ENCODE measurements at places on chromosomes 3 and 15. TPM values are rescaled to one million over a fixed set of nuclear protein-coding genes. Genes with fewer than 3 reads are reported as not detected.

AADACL2 gene
- not detected for total RNA-seq

GOLGA8R gene
- total RNA-seq: 4.2 TPM

- no peaks in the 10 kb centered on the region for H3K4me1 ChIP-seq
- H3K4me3 ChIP-seq: no peak overlapping the region
- no peaks in the 10 kb centered on the region for H3K36me3 ChIP-seq
- H3K27me3 ChIP-seq: no peaks in the 10 kb centered on the region
- H3K27ac ChIP-seq: no peak overlapping the region
Measured at GRCh38 chr15:81485806-81486205, 111.8 kb upstream of the TMC3 start.

- H3K4me3 ChIP-seq: no peak overlapping the region
- no peaks in the 10 kb centered on the region for H3K36me3 ChIP-seq
- H3K27me3 ChIP-seq: no peaks in the 10 kb centered on the region
Measured at GRCh38 chr3:72903004-72903403, 15.2 kb downstream of the GXYLT2 start.

DNA sequence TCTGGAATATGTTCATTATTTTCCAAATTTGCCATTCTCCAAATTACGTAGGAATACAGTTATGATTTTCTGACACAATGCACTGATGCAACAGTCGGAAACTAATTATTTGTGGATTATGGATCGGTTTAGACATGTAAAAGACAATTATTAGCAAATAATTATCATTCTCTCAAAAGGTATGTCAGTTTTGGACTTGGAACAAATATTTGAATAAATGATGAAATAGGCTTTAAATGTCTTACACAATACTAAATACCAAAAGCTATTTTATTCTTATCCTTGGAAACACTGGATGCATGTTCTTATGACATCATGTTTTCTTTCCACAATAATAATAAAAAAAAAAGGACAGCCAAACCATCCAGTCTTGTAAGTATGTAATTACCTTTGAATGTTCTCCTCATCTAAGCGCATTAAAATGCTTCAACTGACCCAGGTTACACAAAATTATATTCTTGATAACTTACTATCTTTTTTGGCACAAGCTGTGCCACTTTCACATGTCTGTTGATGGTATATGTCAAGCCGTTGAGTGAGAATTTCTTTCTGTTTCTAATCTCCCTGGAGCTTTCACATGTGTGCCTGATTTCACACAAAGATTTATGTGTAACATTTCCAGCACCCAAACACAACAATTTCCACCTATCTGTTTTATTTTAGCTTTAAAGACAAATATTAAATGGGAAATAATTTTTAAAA lies 238.5 kb upstream of the ZNF385D start:
- no peaks in the 10 kb centered on the region for H3K36me3 ChIP-seq
- no peaks in the 10 kb centered on the region for H3K4me1 ChIP-seq

DNA sequence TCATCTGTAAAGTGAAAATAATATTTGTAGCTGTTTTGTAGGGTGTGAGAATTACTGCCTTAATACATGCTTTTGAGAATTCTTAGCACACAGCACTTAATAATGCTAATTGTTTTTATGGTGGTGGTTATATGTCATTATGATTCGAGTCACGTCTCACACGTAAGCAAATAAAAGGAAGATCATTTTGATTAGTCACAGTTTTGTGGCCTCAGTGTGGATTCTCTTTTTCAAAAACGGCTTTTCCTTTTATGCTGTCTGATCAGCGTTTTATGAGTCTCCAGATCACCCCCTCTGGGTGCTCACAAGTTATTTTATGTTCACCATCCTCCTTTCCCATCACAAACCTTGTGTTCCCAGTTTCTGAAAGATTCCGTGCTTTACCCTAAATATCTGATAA lies 255.6 kb upstream of the CNTN4 start:
- no peaks in the 10 kb centered on the region for H3K27me3 ChIP-seq
- no peaks in the 10 kb centered on the region for H3K4me1 ChIP-seq
- no peaks in the 10 kb centered on the region for H3K36me3 ChIP-seq
- H3K27ac ChIP-seq: no peak overlapping the region
- no peak for DNase-seq

DNA sequence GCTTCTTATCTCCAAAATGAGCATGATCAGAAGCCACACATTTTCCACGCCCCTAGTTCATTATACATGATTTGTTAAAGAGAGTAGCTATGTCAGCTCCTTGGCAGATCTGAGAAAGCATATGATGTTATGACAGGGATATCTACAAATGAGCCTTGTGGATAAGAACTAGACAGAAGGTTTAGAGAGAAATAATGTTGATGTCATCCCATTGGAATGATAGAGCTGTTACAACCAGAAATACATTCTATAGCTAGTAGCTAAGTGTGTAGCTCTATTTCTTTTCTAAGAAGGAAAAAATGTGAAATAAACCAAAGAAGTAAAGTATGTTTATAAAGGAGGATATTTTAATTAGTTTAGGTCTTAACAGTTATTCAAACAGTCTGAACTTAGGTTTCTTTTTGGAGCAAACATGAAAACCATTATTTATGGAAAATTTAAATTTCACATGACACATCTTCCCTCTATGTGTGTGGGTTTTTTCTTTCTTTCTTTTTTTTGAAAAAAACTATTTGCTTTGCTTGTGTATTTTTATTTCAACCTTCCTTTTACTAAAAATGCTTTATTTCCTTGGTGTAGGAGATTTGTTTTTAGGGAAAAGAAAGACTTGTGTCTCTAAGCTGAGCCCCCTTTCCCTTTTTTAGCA lies 167.7 kb downstream of the GHSR start:
- H3K27me3 ChIP-seq: no peaks in the 10 kb centered on the region
- DNase-seq: no peak
- H3K4me1 ChIP-seq: no peaks in the 10 kb centered on the region
- no peak overlapping the region for H3K4me3 ChIP-seq

DNA sequence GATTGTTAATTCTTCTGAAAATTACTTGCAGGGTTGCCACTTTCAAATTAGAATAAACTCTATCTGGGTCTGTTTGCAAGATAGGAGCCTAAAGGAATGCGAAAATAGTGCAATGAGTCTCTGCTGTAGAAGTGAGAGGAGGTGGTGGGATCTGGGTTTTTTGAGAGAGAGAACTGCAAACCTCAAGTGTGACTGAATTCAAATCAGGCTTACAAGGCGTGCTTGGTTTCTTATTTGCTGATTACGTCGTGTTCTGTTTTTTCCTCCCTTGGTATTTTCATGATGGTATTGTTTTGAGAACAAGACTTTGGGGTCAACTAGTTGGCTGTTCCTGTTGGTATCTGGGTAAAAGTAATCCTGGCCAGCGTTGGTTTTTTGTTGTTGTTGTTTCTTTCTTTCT lies 490.9 kb upstream of the CFAP20DC start:
- no peak for DNase-seq
- no peak overlapping the region for H3K27ac ChIP-seq
- no peaks in the 10 kb centered on the region for H3K36me3 ChIP-seq
- H3K4me1 ChIP-seq: peaks cover 20% of the 10 kb centered on the region
- no peak overlapping the region for H3K4me3 ChIP-seq
